ENCODE measurements at places on chromosomes 2 and 18.

DNA sequence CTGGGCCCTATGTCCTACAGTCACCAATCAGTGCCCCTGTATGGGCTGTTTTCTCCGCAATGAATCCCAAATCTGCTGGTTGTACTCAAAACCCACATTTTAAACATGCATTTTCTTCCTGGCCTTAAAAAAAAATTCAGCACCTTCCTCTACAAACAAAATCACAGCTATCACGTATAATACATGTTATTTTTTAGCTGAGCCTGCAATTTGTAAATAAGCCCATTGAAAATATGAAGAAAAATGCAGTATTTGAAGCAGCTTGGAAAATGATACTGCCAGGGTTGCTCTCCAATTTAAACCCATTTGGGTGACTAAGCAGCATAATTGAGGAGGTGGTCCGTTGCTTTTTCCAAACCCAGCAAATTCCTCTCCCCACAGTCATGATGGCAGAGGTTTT, 33.0 kb upstream of the GYPC start:
- no peak for DNase-seq

- no peak for DNase-seq
Measured at GRCh38 chr2:149296031-149296430, 34.4 kb upstream of the LYPD6 start.

- DNase-seq = no peak
Measured at GRCh38 chr18:72637299-72637698, 93.2 kb upstream of the CBLN2 start.

DNA sequence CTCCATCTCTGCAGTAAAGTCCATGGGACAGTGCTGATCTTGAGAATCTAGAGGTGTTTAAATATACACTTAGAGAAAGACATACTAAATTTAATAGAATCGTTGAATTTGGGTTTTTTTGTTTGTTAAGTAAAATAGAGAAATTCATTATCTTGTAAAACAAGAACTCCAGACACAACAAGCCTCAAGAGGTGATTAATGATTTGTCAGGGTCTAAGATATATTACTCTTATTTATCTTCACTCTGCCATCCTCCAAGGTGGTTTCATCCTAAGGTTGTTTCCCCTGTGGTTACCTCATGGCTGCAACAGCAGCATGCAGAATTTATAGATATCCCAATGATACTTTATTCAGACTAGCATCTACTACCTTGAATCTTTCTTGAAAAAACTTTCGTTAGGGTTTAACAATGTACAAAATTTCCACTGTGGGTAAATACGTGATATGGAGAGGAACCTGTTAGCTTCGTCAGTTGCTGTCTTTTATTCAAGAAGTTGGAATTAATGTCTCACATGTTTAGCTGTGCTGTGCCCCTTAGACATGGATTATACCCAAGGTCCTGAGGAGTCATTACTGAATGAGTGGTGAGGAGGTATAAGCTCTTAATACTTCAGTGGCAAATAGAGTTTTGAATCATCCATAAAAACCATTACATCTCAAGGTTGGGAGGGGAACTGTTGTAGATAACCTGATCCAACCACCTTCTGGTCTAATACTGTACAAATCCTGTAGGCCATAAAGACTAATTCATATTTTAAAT, 128.0 kb downstream of the GPD2 start:
- no peak for DNase-seq

- DNase-seq = no peak
Measured at GRCh38 chr18:66328296-66328878, 275.5 kb downstream of the CDH19 start.

GRCh38 chr2:142014536-142014935, 116.3 kb downstream of the LRP1B start:
- no peak for DNase-seq

DNA sequence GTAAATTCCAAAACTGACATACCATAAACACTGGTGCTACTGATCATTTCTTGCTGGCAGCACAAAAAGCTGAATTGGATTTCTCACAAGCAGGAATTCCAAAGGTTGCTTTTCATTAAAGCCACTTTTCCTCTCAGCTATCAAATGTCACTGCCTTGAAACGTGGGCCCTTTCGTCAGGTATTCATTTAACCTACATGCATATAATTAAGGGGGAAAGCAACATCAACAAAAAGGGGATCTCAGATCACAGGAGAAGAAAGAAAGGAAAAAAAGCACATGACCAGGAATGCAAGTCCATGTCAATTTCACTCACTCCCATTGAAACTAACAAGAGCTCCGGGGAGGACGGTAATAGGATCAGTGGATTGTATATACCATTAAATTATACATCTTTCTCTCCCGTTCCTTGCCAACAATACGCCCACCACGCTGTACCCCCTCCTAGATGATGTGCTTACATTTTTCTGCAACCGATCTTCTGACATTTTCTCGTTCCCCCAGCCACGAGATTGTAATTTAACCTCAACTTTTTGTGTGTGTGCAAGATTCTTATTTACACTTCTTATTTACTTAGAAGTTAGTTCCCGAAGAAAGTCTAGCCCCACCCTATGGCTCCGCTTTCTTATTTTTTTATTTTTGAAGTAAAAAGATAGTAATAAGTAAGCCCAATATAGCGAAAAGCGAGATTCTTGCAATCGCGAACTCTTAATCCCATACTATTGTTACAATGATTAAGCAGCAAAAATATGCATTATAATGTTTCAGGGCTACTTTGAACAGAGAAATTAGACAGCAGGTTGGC, 725 bp downstream of the FIGN start:
- DNase-seq = no peak

GRCh38 chr2:102975996-102976975, 214.5 kb downstream of the TMEM182 start:
- no peak for DNase-seq

DNA sequence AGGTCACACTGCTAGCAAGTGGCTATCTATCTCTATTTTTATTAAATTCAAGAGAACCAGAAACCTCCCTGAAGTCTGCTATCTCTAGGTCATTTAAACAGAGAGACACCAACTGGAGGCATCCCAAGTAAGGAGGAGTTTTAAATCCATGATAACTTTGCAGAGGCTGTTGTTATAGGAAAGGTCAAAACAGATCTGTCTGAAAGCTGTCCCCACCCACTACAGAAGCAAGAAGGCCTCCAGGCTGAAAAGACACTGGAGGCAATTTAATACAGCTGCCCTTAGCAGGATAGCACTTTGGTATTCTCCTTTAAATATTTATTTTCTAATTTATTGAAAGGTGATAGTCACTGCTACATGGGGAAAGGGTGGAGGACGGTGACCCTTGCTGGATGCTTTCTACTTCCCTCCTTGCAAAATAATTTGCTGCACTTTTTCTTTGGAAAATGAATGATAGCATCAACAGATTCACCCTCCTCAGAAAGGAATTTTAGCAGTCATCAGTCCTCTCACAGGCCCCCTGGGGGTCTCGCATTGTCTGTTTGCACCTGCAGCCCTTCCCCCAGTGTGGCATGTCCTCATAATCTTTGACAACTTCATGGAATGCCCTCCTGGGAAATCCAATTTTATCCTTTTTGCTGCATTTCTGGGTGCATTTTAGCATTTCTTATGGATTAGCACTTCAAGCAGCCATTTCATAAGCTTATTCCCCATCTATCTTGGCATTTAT, 429.5 kb upstream of the TNP1 start:
- DNase-seq = no peak

GRCh38 chr2:199459286-199460100, 1.8 kb upstream of the SATB2 start:
- DNase-seq = peak; percentile 89

GRCh38 chr18:36185901-36186460, 1.3 kb upstream of the MOCOS start:
- no peak for DNase-seq

- DNase-seq = no peak
Measured at GRCh38 chr2:174350018-174350417, 15.3 kb downstream of the SP9 start.

- DNase-seq = no peak
Measured at GRCh38 chr18:70384181-70384790, 95.4 kb downstream of the SOCS6 start.

- DNase-seq = no peak
Measured at GRCh38 chr2:74001781-74002504, 17.2 kb downstream of the TET3 start.

DNA sequence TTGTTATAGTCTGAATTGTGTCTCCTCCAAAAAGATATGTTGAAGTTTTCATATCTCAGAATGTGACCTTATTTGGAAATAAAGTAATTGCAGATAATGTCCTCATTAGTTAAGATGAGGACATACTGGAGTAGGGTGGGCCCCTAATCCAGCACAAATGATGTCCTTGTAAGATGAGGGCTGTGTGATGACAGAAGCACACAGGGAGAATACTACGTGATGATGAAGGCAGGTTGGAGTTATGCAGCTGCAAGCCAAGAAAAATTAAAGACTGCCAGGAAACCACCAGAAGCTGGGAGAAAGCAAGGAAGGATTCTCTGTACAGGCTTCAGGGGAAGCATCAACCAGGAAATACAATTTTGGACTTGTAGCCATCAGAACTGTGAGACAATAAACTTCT, 58.3 kb upstream of the PNPT1 start:
- no peak for DNase-seq

GRCh38 chr2:69700381-69700780, 41.6 kb upstream of the ANXA4 start:
- DNase-seq = no peak

GRCh38 chr2:65429786-65430602, 2.4 kb downstream of the SPRED2 start:
- DNase-seq = peak; percentile 60

DNA sequence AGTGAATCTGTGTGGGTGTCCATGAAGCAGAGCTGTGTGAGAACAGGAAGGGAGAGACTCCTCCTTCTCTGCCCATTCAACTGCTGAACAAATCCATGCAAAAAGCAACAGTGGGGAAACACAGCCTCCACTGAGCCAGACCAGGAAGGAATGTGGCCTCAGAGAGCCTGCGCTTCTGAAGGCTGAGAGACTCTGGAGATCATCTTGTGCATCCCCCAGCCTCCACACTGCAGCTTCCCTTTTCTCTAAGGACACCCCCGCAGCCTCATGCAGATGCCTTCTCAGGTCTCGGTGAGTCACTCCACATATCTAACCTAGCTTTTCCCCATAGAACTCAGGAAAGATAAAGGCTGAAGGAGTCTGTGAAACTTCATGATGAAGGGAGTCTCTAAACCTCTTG, 402.9 kb downstream of the TNS1 start:
- DNase-seq = peak; percentile 48

GRCh38 chr2:4931721-4932365, 760.3 kb upstream of the SOX11 start:
- no peak for DNase-seq

DNA sequence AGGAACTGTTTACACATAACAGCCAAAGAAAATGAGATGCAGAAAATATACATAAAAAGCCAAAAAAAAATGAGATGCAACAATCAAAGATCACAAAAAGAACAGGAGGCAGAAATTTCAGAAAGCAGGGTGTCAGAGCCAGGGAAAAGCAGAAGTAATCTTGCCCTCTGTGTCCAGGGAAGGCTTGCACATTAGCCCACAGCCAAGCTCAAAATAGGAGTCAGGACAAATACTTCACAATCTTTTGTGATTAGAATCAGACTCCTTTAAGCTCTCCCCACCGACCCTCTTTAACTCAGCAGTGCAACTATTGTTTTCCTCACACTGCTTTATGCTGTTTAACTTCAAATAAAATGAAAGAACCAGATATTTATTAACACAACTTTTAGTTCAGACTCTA, 34.6 kb downstream of the IAH1 start:
- peak; percentile 11 for DNase-seq

- DNase-seq = no peak
Measured at GRCh38 chr18:2797951-2798350, 48.9 kb upstream of the EMILIN2 start.

DNA sequence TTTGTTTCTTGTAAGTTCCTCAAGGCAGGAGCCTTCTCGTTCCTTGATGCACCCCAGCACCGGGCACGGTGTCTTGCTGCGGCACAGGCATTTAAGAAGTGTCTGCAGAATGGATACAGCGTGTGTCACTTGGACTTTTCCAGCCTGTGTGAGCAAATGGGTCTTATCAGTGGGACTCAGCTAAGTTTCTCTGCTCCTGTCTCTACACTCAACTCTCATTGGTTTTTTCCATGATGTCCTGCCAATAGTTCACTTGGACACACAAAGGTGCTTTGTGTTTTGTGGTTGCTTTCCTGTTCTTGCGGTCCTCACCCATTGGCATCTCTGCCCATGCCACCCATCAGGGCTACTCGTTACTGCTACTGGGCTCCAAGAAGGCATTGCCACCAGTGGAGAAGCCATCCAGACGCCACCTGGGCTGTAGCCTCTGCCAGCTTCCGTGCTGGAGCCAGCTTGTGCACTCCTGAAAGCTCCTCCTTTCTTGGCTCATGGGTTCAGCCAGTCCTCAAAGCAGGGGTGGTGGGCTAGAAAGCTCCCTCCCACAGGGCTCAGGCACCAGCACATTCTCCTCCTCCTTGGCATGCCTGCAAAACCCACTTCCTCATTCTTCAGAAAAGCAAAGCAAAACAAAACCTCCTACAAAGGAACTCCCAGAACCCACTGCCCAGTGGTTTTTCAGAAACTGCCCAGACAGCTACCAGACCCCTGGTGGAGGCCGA, 41.4 kb downstream of the IL1R2 start:
- peak; percentile 90 for DNase-seq

DNA sequence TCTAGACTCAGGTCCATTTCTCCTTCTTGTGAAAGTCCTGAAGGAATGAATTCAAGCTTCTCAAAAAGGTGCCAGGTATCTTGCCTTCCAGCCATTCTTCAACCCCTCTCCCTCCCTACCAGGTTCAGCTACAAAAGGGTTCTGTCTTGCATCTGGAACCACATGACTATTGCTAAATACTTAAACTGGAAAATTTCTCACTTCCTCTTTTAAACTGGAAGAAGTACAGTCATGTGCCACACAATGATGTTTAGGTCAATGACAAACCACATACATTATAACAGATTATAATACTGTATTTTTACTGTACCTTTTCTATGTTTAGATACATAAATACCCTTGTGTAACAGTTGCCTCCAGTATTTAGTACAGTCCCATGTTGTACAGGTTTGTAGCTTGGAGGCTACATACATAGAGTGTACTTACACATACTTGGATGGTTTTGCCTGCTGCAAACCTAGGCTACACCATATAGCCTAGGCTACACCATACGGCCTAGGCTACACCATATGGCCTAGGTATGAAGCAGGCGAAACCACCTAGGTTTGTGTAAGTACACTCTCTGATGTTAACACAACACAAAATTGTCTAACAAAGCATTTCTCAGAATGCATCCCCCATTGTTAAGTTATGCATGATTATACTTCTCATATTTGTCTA, 142.0 kb upstream of the DNMT3A start:
- peak; percentile 76 for DNase-seq

- no peak for DNase-seq
Measured at GRCh38 chr2:126586317-126586716, 69.6 kb upstream of the GYPC start.
